CD4-positive, alpha-beta T cell (primary cell): ENCODE measurements at places on chromosomes 7 and 10.

GRCh38 chr10:92238586-92239098, 52.2 kb downstream of the CPEB3 start:
- peaks cover 4% of the 10 kb centered on the region for H3K36me3 ChIP-seq
- DNase-seq, result no peak
- H3K27me3 ChIP-seq, result no peaks in the 10 kb centered on the region
- peak overlapping the region; percentile 86 for H3K4me3 ChIP-seq

GRCh38 chr10:67492317-67493019, 203.5 kb downstream of the CTNNA3 start:
- DNase-seq, result no peak
- H3K4me1 ChIP-seq, result no peaks in the 10 kb centered on the region
- no peak overlapping the region for H3K4me3 ChIP-seq
- H3K36me3 ChIP-seq, result no peaks in the 10 kb centered on the region

DNA sequence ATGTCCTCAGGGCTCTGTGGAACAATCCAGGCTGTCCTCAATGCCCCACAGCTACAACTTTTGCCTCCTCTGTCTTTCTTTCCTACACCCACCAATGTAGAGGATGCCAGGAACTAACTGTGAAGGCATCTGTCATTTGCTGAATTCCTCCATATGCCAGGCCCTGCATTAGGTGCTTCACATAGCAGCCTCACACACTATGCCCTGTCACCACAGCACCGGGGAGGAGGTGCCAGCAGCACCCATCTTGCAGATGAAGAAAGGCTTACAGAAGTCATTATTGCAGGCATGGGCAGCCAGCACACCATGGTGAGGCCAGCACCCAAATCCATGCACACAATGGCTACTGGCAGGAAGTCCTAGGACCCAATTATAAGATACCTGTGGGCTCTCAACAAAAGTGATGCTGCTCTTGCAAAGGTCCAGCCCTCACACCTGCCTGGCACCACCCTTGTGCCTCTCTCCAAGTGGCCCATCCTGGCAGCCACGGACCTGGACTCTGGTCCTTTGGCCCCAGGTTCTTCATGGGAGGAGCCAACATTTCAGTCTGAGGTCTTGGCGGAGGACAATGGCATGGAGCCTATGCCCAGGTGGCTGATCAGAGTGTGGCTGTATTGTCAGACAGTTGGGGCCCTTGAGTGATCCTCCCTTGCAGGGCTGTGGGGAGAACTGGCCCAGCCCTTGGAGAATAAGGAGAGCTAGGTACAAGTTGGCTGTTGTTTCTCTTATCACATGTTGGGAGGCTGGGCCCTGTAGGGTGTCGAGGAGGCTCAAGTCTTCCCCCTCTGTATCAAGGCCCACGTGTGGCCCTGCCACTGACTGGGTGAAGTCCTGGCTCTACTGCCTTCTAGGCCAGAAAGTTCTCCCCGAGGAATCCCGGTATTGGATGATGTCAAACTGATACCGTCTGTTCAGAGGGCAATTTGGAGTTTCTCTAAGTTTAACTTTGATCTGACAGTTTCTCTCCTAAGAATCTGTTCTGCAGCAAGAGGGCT, 14.4 kb upstream of the MYL7 start:
- no peaks in the 10 kb centered on the region for H3K36me3 ChIP-seq
- DNase-seq, result no peak
- no peaks in the 10 kb centered on the region for H3K27me3 ChIP-seq
- no peaks in the 10 kb centered on the region for H3K4me1 ChIP-seq
- H3K27ac ChIP-seq, result no peak overlapping the region

GRCh38 chr10:95423164-95424005, 132.6 kb upstream of the PDLIM1 start:
- H3K27ac ChIP-seq, result no peak overlapping the region
- H3K36me3 ChIP-seq, result no peaks in the 10 kb centered on the region
- H3K27me3 ChIP-seq, result no peaks in the 10 kb centered on the region
- no peaks in the 10 kb centered on the region for H3K4me1 ChIP-seq
- no peak overlapping the region for H3K4me3 ChIP-seq
- no peak for DNase-seq

GRCh38 chr7:81439591-81439990, 330.3 kb downstream of the HGF start:
- H3K27ac ChIP-seq, result no peak overlapping the region
- no peak overlapping the region for H3K4me3 ChIP-seq
- no peaks in the 10 kb centered on the region for H3K27me3 ChIP-seq
- no peaks in the 10 kb centered on the region for H3K4me1 ChIP-seq
- no peaks in the 10 kb centered on the region for H3K36me3 ChIP-seq

GRCh38 chr7:31850066-31850465, 163.1 kb downstream of the PPP1R17 start:
- no peaks in the 10 kb centered on the region for H3K27me3 ChIP-seq
- no peaks in the 10 kb centered on the region for H3K36me3 ChIP-seq
- H3K27ac ChIP-seq, result no peak overlapping the region
- H3K4me1 ChIP-seq, result no peaks in the 10 kb centered on the region
- H3K4me3 ChIP-seq, result no peak overlapping the region
- DNase-seq, result no peak

- no peaks in the 10 kb centered on the region for H3K27me3 ChIP-seq
- H3K4me1 ChIP-seq, result no peaks in the 10 kb centered on the region
- H3K4me3 ChIP-seq, result no peak overlapping the region
- no peaks in the 10 kb centered on the region for H3K36me3 ChIP-seq
Observed at GRCh38 chr10:77179015-77179695, 458.5 kb downstream of the KCNMA1 start.

DNA sequence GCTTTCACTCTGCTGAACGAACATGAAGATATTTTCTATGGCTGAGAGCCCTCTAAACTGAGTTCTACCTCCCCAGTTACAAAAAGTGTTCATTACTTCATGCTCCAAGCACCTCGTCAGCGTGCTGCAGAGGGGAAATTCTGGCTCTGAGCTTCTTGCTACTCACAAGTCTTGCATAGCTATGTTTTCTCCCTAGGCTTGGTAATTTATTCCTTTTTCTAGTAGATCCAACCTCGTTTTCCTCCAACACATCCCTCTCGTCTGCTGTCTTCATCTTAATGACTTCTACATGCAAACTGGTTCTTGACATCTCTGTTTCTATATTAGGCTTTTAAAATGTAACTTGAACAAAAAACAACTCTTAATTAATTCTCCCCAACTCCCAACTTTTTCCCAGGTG, 1034.5 kb downstream of the REEP3 start:
- H3K27me3 ChIP-seq, result no peaks in the 10 kb centered on the region
- no peaks in the 10 kb centered on the region for H3K36me3 ChIP-seq
- no peaks in the 10 kb centered on the region for H3K4me1 ChIP-seq
- no peak overlapping the region for H3K27ac ChIP-seq
- H3K4me3 ChIP-seq, result no peak overlapping the region

- DNase-seq, result no peak
- H3K36me3 ChIP-seq, result no peaks in the 10 kb centered on the region
- H3K4me1 ChIP-seq, result no peaks in the 10 kb centered on the region
- no peaks in the 10 kb centered on the region for H3K27me3 ChIP-seq
- H3K4me3 ChIP-seq, result no peak overlapping the region
Observed at GRCh38 chr10:125472010-125472607, 210.9 kb downstream of the TEX36 start.

DNA sequence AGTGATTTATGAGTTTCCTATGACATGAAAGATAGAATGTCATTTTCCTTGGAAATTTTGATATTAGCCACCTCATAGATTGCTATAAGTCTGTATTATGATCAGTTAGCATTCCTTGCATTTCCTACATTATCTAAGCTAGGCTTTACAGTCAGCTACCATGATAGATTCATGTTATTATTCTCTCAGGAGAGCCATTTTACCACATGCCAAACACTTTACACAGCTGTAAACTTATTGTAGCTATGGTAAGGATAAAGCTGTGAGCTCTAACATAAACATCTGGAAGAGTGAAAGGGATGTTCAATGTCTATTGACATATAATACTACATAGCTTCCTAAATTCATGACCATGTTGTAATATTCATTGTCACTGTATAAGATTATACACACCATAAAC, 608.0 kb downstream of the PHTF2 start:
- H3K27me3 ChIP-seq, result no peaks in the 10 kb centered on the region
- H3K4me3 ChIP-seq, result no peak overlapping the region
- H3K27ac ChIP-seq, result no peak overlapping the region
- no peaks in the 10 kb centered on the region for H3K36me3 ChIP-seq
- DNase-seq, result no peak

GRCh38 chr10:119445311-119445934, 97.1 kb downstream of the RGS10 start:
- no peak overlapping the region for H3K4me3 ChIP-seq
- H3K27ac ChIP-seq, result no peak overlapping the region
- H3K4me1 ChIP-seq, result peaks cover 9% of the 10 kb centered on the region

DNA sequence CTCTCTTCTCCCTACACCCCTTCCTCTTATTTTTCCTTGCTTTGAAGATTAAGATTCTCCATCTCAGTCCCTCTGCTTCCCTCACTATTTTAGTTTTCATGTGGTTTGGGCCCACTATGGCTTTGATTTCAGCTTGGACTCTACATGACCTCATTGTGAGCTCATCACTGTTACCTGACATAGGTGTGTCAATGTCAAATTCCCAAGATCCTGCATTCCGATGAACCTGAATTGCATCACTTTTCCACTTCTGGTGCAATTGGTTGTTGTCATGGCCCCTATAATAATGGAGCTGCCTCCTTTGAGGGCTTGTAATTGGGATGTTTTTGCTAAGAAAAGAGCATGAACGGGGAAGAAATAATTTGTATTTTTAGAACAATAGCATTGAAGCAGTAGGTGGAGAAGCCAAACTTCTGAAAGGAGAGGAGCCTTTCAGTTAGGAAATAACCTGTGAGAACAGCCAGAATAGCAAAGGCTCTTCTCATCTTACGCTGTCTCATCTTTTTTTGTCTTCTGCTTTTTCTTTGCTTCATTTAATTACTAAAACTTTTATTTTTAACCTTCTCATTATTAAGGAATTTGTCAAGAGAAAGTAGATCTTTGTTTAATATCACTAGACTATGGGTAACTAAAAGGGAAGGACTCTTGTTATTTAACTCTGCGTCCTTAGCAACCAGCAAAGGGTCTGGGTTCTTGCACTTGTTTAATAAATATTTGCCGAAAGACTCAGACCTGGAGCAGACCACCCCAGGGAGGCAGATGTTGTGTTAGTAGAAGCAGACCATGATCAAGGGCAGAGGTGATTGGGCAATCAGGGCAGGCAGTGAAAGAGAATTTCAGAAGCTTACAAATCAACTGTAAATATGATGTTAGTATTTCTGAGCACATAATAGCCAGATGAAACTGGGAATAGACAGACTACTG, 95.4 kb downstream of the TES start:
- H3K4me1 ChIP-seq, result no peaks in the 10 kb centered on the region
- H3K36me3 ChIP-seq, result no peaks in the 10 kb centered on the region
- H3K4me3 ChIP-seq, result no peak overlapping the region
- no peak for DNase-seq
- H3K27me3 ChIP-seq, result no peaks in the 10 kb centered on the region
- no peak overlapping the region for H3K27ac ChIP-seq

GRCh38 chr7:81231301-81231838, 312.5 kb upstream of the SEMA3C start:
- no peaks in the 10 kb centered on the region for H3K36me3 ChIP-seq
- no peak overlapping the region for H3K27ac ChIP-seq
- H3K4me1 ChIP-seq, result no peaks in the 10 kb centered on the region
- H3K4me3 ChIP-seq, result no peak overlapping the region
- no peaks in the 10 kb centered on the region for H3K27me3 ChIP-seq

DNA sequence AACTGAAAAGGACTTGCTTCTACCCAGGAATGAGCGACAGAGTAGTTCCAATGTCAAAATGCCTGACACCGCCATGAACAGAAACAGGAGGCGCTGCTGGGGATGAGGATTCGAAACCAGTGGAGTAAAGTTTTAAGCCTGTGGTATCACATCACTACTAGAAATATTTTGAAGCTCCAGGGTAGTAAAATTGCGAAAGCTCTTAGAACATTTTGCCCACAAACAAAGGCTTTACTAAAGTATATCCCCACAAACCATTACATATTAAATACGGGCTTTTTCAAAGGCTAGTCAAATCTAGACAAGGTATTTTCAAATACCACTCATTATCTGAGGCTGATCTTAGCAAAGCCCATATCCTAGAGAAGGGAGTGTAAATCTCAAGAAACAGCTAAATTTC, 2.4 kb downstream of the PRDX3 start:
- no peaks in the 10 kb centered on the region for H3K27me3 ChIP-seq
- no peak for DNase-seq
- peaks cover 48% of the 10 kb centered on the region for H3K36me3 ChIP-seq
- H3K4me3 ChIP-seq, result no peak overlapping the region
- H3K4me1 ChIP-seq, result peaks cover 32% of the 10 kb centered on the region

- DNase-seq, result no peak
- H3K27ac ChIP-seq, result no peak overlapping the region
- no peaks in the 10 kb centered on the region for H3K36me3 ChIP-seq
- no peak overlapping the region for H3K4me3 ChIP-seq
- H3K27me3 ChIP-seq, result no peaks in the 10 kb centered on the region
Observed at GRCh38 chr7:13770305-13770704, 219.2 kb downstream of the ETV1 start.

DNA sequence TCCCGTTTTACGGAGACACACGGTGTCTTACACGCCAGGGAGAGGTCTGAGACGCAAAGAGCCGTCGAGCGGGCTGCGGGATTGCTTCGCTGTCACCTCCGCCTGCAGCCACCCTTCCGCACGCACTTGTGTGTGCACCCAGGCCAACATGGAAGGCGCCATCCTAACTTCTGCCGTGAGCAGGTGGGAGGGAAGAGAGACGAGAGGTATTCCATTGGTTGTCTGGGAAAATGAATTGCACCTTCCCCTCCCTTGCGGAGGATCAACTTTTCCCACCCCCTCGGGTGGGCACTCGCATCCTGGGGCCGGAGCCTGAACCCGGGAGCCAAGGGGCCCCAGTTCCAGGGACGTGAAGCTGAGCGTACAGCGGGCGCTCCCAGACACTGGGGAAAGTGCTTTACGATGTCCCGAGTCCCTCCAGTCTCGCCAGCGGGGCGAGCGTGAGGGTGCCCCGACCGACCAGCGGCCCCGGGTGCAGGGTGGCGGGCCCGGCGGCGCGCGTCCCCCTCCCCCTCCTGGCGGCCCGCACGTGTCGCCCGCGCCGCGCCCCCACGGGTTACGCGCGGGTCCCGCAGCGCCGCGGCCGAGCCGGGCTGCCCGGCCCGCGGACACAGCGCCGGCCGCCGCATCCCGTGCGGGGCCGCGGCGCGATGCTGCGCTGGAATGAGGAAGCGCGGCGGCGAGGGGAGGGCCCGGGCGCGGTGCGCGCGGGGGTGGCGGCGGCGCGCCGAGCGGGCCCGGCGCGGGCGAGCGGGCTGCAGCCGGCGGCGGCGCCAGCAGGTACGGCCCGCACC, 984 bp upstream of the IKZF1 start:
- peaks cover 11% of the 10 kb centered on the region for H3K36me3 ChIP-seq
- peak; percentile 58 for DNase-seq
- H3K4me1 ChIP-seq, result peaks cover 34% of the 10 kb centered on the region
- H3K4me3 ChIP-seq, result peak overlapping the region; percentile 87

DNA sequence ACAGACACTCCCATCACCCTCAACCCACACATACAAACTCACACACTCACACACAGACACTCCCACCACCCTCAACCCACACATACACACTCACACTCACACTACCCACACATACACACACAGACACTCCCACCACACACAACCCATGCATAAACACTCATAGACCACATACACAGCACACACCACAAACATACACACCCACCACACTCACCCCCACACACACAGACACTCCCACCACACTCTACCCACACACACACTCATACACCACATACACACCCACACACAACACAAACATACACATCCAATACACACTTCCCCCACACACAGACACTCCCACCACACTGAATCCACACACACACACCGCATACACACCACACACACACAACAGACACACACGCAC, 521.2 kb downstream of the TCERG1L start:
- no peaks in the 10 kb centered on the region for H3K4me1 ChIP-seq
- H3K27me3 ChIP-seq, result no peaks in the 10 kb centered on the region
- H3K4me3 ChIP-seq, result no peak overlapping the region
- DNase-seq, result no peak
- no peaks in the 10 kb centered on the region for H3K36me3 ChIP-seq
- H3K27ac ChIP-seq, result no peak overlapping the region
